H4 (cell line): ENCODE measurements at places on chromosomes 16 and 17.

GRCh38 chr17:7912927-7913524 is 3.1 kb downstream of the RNF227 start:
- peak; percentile 54 for DNase-seq

- DNase-seq, result no peak
Measured at GRCh38 chr17:72318131-72318530, 197.3 kb downstream of the SOX9 start.

- DNase-seq, result no peak
Measured at GRCh38 chr17:50396261-50397110, 837 bp downstream of the LRRC59 start.

DNA sequence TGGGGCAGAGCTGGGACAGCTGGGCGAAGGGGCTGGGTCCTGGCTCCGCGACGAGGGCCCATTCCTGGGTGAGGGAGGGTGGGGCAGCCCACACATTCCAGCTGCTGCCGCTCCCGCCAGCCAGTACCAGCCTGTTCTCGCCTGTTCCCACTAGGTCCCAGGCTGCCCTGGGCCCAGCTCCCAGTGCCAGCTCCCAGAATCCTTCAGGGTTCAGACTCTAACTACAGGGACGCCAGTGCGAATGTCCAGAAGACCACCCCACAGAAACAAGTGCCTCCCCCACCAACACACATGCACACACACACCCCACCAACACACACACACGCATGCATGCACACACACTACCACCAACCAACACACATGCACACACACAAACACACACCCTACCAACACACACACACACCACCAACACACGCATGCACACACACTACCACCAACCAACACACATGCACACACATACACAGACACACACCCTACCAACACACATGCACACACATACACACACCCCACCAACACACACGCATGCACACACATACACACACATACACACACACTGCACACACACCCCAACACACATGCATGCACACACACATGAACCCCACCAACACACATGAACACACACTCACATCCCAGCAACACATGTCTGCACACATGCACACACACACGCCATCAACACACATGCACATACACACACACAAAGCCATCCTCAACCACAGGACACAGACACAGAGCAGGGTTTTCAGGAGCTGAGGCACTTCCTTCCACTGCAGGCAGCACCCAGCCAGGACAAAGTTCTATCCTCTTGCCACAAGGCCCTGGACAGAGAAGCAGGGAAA is 27.5 kb upstream of the KRT17 start:
- no peak for DNase-seq

DNA sequence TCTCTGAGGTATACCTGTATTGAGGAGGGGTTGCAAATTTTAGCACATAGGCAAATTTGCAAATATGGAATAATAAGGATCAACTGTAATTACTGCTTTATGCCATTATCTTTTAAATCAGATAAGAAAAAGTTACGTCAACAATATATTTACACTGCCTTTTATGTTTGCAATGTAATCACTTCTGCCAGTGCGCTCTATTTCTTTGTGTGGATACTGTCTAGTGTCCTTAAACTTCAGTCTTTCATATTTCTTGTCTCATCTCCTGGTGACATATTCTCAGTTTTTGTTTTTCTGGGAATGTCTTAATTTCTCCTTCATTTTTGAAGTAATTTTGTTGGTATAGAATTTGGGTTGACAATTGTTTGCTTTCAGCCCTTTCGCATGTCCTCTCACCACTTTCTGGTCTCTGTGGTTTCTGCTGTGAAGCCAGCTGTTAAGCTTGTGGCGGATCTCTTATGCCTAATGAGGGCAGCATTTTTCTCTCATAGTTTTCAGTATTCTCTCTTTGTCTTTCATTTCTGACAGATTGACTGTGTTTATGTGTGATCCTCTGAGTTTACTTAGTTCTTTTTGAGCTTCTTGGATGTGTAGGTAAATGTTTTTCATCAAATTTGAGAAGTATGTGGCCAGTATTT is 37.6 kb upstream of the ABCC11 start:
- DNase-seq, result no peak

DNA sequence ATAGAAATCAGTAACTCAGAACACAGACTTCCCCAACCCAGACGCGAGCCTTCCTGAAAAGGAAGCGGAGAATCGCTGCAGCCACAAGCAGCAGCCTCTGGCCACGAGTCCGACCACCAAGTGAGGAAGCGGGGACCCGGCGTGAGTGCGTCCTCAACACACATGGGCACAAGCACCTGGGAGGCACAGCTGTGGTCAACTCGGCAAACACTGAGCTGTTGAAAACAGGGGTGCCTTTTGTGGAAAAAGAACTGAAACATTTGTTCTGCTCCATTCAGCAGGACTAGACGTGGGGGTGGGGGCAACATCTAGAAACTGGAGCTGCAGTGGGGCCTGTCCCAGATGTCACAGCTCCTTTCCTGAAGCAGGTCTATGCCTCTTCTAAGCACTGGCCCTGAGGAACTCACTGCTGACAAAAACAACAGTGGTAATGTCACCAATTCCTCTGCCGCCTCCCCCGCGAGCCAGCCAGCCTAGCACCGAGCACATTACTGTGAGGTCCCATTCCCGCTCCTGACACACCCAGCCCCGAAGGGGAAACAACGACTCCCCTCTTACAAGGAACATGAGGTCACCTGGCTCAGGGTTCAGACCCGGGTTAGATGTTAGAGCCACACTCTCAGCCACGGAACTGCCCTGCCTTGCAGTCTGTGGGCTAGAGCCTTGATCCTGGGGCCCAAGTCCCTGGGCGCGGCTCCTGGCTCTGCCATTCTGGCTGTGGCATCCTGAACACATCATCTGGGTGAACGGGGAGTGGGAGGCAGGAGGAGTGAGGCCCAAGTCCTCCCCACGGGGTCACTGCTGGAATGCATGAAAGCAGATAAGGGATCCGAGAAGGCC is 29.0 kb downstream of the KDM8 start:
- DNase-seq, result no peak

- DNase-seq, result no peak
Measured at GRCh38 chr16:71287911-71288310, 1.3 kb downstream of the CMTR2 start.

- no peak for DNase-seq
Measured at GRCh38 chr17:73754886-73755400, 110.7 kb upstream of the SDK2 start.

DNA sequence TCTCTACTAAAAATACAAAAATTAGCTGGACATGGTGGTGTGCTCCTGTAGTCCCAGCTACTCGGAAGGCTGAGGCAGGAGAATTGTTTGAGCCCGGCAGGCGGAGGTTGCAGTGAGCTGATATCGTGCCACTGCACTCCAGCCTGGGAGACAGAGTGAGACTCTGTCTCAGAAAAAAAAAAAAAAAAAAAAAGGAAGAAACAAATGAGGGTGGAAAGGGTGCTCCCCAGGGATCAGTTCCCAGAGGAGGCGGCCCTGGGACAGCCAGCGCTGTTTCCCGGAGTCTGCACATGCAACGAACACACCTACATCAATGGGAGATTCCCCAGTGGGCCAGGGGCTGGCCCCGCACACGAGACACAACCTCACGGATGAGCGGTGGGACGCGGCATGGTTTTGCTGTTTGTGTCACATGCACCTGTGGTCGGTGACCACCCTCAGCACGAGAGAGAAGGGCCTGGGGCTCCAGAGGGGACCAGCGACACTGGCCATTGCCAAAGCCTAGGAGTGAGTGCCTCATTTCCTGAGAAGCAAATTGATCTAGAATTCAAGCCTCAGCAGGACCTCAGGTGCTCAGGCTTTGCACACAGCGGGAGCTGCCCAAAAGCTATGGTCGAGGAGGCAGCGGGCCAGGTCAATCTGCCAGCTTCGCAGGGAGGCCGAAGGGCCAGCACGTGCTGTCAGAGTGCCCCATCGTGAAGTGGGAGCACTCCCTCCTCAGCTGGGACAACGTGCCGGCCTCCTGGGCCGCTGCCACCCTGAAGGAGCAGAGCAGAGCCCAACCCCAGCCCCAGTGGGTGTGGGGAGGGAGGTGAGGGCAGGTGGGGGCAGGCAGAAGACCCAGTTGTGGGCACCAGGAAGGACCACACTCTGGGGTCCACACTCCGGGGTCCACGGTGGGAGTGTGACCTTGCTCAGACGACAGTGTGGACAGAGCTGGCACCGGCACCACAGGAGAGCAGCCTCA is 13.8 kb upstream of the WDR45B start:
- no peak for DNase-seq

DNA sequence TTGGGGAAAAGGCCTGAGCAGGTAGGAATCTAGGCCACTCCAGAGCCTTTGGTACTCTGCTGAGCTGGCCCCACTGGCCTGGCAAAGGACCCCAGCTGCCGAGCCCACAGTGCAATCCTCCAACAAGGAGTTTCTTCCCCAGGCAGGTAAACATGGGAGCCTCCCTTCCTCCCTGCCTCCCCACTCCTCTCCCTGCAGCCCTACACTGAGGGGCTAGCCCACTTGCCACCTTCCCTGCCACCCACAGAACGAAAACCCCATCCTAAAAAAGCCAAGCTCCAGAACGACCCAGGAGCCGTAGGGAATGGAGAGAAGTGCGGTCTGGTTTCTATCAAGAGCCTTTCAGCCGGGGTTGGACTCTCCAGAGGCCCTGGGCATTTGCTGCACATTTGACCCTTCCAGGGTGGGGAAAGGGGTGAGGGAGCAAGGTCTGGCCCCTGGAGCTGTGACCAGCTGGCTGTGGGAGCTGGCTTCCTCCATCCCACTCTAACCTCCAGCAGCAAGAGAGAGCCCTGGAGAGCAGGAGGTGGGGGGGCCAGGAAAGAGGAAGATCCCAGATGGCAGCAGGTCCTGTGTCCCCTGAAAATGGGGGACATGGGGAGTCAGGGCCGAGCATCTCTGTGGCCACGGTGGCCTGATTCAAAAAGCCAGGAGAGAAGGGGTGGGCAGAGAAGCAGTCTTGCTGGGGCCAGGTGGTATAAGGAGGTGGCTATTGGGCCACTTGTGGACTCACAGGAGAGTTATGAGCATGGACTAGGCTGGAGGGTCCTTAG is 1.3 kb downstream of the HID1 start:
- DNase-seq, result no peak

GRCh38 chr16:363766-364490 is 6.4 kb downstream of the MRPL28 start:
- DNase-seq, result no peak

DNA sequence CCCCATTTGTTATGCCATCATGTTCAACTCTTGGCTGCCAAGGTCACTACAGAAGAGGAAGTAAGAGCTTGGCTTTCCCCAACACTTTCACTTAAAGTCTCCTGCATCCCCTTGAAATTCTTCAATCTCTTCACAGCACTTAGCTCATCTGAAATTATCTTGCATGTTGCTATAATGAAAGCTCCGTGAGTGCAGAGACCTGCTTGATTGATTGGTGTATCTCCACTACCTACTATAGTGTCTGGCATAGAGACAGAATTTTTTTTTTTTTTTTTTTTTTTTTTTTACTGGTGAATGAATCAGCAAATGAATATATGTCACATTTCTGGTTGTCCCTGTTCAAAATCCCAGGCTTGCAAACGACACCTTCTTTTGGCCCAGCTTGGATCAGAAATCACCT is 1.9 kb upstream of the SDR42E1 start:
- DNase-seq, result no peak

DNA sequence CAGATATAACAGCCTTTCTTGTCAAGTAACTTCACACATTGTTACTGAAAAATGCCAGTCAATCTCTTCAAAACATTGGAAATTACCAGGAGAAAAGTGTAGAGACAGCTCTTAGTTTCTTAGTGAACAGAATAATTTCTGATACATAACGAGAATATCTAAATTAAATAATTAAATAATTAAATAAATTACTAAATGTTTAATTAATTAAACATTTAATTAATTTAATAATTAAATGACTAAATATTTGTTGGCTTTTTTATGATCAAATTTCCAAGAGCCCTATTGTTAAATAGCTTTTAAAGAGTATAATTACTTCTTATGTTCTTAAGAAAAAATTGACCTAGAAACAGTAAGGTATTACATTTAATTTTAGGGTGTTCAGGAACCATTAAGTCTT is 129.6 kb downstream of the SSH2 start:
- DNase-seq, result no peak

DNA sequence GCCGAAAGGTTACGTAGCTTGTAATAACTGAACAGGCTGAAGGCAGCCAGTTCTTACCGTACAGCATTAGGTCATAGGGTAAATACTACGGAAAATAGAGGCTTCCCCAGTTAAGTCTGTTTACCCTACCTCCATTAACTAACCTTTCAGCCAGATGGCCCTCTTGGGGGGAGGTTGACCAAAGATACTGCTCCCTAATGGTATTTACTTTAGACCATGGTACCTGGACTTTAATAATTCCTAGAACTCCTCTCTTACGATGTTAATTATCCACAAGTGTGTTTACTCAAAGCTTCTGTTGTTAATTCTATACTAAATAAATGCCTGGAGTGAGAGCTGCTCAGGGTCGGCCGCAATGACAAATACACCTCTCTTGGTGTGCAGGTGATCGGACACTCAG is 9.8 kb upstream of the ADAT1 start:
- no peak for DNase-seq

GRCh38 chr16:4110065-4110464 is 6.2 kb downstream of the ADCY9 start:
- no peak for DNase-seq

DNA sequence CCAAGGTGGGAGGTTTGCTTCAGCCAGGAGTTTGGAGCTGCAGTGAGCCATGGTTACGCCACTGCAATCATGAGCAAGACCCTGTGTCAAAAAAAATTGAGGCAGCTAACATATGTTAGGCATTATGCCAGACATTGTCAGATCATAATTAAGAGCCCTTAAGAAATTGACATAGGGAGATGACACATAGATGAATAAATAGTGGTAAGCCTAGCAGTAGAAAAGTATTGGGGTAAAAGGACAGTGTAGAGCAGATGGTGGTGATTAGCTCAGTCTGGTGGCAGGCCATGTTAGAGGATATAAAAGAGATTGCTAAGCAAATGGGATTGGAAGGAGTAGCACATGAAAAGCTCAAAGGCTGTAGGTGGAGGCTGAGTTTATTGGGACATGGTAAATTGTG is 22.6 kb downstream of the SRCAP start:
- no peak for DNase-seq

DNA sequence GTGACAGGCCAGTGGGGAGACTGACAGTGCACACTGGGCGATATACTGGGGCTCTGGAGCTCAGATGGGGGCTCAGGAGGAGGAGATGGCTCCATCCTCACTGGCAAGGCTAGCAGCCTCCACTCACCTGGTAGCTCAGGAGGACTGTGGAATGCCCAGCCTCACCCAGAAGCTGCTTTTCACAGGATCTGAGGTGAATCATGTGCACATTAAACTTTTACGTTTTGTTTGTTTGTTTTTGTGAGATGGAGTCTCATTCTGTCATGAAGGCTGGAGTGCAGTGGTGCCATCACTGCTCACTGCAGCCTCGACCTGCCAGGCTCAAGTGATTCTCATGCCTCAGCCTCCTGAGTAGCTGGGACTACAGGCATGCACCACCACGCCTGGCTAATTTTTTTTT is 28.6 kb downstream of the ADCY7 start:
- DNase-seq, result no peak
